Activated T-cell treated with anti-CD3 and anti-CD28 coated beads, Interleukin-2, amount 50 U/mL, for 4 hours (primary cell): ENCODE measurements at places on chromosomes 1 and 21.

DNA sequence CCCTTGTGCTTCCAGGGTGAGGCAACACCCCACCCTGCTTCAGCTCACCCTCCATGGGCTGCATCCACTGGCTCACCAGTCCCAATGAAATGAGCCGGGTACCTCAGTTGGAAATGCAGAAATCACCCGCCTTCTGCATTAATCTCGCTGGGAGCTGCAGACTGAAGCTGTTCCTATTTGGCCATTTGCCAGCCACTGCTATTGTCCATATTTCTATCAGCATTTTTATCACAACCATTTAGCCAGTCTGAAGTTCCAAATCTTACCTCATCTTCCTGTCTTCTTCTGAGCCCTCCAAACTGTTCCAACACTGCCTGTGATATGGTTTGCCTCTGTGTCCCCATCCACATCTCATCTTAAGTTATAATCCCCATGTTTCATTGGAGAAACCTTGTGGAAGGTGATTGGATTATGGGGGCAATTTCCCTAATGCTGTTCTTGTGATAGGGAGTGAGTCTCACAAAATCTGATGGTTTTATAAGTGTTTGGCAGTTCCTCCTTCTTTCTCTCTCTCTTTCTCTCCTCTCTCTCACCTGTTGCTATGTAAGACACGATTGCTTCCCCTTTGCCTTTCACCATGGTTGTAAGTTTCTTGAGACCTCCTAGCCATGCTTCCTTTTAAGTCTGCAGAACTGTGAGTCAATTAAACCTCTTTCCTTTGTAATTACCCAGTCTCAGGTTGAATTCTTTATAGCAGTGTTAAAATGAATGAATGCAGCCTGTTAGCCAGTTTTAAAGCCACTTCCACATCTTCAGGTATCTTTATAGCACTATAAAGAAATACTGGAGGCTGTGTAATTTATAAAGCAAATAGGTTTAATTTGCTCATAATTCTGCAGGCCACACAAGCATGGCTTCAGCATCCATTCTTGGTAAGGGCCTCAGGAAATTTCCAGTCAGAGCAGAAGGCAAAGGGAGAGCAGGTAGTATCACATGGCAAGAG, 203.5 kb downstream of the FCRL5 start:
- no peak for DNase-seq

- no peak for DNase-seq
Observed at GRCh38 chr1:10204003-10204642, 6.2 kb upstream of the KIF1B start.

DNA sequence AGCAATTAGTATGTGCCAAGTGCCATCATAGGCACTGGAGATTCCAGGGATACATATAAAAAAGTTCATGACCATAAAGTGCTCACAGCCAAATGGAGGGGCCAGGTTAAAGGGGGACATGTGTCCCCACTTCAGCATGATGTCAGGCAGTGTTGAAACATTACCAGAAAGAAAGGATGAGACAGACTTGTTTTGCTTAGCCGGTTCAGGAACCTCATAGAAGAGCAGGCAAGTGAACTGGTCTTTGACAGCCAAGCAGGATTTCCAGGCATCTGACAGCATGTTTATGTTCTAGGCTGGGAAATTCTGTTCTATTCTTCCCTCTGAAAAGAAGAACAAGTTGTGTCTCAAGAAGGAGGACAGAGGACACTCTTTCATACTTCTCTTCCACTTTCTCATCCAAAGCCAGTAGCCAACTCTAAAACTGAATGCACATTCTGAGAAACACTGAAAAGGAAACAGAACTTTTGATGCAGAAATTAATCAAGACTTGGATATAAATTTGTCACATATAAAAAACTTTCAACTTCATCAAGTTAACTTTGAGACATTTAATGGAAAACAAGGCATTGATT, 39.7 kb downstream of the GLUL start:
- DNase-seq = no peak

- no peak for DNase-seq
Observed at GRCh38 chr1:91036894-91037829, 15.3 kb upstream of the ZNF644 start.

DNA sequence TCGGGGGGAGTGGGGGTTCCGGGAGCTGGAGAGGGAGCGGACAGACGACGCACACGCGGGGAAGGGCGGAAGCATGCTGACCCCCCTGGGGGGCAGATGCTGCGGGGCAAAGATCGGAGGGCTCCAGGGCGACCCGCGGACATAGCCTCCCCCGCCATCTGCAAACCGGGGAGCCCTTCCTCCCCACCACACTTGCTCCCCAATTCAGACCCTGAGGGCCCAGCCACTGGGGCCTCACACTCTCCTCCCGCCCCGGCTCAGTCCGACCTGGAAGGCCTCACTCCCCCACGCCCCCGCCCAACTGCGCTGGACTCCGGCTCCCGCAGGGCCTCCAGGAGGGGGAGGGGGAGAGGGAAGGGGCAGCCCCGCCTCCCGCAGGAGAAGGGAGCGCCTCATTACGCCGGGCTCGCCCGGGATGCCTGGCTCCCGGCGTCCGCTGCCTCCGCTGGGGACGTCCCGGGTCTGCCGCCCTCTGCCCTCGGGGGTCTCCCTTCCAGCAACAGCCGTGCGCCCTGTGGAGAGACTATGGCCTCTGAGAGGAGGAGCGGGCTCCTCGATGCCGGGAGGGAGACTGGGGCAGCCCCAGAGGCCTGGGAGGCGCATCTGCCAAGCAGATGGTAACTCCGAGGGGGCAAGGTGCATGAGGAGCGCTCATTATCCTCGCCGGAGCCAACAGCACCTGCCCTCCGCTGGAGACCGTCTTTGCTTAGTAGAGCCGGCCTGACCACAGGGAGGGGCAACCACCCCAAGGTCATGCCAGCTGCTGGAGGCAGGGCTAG, 636 bp upstream of the CAMK2N1 start:
- DNase-seq = no peak

GRCh38 chr1:7515175-7515574, 255.9 kb upstream of the VAMP3 start:
- DNase-seq = no peak

GRCh38 chr1:54335755-54336108, 70.5 kb downstream of the SSBP3 start:
- no peak for DNase-seq

GRCh38 chr1:97938285-97938642, 17.4 kb upstream of the DPYD start:
- no peak for DNase-seq

DNA sequence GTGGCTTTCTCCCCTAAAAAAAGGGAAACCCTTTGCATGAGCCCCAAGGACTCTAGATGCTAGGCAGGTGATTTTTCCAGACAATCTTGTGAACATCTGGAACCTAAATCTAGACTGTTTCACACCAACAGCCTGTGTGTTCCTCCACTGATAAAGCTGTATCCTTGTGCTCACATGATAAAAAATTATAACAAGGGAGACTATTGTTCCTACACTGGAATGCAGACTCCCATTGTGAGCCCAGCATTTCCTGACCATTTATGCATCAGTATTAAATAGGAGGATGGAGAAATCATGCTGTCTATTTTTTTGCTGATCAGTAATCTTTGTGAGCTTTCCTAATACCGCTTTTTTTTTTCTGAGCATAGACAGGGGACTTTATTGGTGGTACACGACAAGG, 52.5 kb downstream of the ZNF697 start:
- DNase-seq = no peak

DNA sequence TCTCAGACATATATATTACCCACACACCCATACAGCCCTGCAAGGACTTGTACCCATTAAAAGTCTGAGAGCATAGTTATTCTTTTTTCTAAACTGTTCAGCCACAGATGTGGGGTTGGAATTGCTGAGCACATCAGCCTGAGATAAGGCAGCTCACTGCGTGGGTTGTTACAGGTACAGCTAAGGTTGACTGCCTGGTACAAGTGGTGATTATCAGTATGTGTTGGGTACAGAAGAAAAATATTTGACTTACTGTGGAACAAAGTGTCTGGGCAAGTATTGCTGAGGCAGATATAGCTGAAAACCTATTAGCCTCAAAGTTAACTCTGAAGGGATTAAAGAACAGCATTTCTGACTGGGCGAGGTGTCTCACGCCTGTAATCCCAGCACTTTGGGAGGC, 5.0 kb downstream of the STX12 start:
- no peak for DNase-seq

GRCh38 chr1:84939761-84940160, 46.8 kb upstream of the LPAR3 start:
- no peak for DNase-seq

DNA sequence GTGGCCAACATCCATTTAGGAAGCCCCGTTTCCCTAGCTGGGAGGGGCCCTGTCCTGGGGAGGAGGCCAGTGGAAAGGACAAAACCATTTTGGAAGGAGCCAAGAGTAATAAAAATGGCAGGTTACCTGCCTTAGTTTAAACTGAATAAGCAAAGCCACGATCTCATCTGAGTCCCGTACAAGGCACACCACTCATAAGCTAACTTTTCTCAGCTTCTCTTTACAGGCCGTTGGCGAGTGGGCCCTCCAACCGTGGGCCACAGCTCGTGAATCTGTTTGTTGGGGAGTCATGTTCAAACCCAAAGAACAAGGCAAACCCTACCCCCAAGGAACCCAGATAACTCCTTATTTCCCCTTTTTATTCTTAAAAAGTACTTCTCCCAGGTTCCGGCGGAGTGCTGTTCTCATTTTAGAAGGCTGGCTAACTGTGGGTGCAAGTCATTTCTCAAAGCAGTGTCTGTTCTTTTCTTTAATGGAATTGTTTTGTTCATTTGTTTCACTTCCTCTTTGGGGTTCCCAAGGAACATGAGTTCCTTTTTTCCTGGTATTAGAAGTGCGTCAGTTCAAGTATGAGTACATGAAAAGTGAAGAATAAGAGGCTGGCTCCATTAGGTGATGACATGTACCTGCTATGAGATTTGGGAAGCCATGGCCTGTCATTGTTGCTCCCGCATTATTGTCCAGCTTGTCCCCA, 89.0 kb downstream of the PSMG1 start:
- no peak for DNase-seq

- DNase-seq = no peak
Observed at GRCh38 chr1:222404710-222405109, 143.2 kb downstream of the HHIPL2 start.

DNA sequence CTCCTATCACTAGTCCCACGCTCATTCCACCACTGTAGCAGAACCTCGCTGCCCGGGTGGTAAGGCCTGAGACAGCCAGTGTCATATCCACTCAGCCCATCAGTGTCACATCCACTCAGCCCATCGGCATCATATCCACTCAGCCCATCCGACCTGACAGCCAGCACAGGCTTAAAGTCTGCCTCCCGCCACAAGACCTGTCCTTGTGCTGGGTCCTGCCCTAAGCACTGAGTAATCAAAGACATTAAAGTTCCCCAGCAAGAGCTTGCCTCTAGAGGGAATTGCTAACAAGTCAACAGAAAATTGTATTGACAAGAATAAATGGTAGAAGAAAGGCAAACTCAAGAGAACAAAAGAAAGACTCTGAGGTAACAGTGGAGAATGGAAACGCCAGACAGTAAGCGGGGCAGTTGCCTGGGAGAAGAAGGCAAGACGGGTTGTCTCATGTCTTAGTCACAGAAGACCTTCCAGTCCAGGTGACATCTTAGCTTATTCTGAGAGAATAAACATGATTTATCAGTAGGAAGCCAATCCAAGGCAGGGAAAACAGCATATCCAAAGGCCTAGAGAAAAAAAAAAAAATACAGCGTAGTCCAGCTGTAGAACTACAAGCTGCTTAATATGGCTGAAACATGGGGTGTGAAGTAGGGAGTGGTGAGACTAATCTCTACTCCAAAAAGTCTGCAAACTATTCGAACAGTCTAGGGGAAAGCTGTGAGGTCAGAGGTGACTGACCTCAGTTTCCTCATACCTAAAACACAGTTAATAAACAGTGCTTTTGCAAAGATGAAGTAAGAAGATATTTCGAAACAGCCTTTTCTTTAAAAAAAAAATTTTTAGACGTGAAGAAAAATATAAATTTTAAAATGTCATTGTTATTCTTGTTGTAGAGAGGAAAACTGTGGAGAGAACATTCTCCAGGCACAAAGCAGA, 1.1 kb downstream of the ITLN1 start:
- DNase-seq = no peak

DNA sequence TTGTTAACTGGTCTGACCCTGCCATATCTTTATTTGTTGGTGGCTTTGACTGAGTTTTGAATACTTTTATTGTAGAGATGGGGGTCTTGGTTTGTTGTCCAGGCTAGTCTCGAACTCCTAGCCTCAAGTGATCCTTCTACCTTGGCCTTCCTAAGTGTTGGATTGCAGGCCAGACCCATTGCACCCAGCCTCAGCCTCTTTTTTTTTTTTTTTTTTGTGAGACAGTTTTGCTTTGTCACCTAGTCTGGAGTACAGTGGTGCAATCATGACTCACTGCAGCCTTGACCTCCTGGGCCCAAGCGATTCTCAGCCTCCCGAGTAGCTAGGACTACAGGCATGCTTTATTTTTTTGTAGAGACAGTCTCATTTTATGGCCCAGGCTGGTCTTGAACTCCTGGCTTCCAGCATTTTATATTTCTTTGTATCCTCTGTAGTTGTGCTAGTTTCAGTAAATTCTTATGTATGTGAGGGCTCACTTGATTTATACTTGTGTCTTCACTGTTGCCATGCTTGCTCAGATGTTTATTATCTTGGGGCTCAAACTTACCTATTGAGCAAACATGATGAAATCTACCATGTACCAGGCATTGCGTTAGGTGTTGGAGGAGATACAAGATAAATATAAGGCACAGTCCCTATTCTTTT, 24.1 kb downstream of the THRAP3 start:
- DNase-seq = no peak

DNA sequence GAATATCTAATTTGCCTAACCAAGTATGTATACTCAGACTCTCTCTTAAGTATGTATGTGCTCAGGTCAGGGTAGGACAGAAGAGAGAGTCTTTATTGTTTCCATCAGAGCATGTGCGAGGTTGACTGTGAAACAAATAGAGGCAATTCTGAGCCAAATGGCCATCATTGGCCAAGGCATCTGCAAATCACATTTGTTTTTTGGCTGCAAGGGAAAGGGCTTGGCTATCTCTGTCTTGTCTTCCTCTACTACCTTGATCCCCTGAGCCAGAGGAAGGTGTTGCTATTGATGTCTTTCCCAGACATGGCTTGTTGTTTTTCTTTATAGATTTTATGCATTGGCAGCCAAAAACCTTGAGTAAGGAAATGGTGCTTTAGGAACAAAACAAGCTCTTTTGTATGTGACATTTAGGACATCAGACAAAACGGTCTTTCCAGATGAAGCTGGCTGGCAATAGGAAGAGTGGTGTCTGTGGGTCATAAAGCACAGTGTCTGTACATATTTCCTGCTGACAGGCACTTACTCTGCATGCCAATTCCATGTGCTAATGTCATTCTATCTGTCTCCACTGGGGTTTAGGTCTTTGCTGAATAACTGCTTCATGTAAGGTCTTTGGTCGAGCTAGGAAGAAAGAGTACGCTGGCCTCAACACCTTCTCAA, 163.3 kb downstream of the BRINP2 start:
- no peak for DNase-seq

- no peak for DNase-seq
Observed at GRCh38 chr1:63928186-63929105, 154.6 kb downstream of the ROR1 start.

- DNase-seq = no peak
Observed at GRCh38 chr1:180489976-180490375, 12.4 kb downstream of the ACBD6 start.

GRCh38 chr1:65959896-65960567, 167.3 kb downstream of the PDE4B start:
- no peak for DNase-seq
